ENCODE measurements at places on chromosomes 6 and 20.

DNA sequence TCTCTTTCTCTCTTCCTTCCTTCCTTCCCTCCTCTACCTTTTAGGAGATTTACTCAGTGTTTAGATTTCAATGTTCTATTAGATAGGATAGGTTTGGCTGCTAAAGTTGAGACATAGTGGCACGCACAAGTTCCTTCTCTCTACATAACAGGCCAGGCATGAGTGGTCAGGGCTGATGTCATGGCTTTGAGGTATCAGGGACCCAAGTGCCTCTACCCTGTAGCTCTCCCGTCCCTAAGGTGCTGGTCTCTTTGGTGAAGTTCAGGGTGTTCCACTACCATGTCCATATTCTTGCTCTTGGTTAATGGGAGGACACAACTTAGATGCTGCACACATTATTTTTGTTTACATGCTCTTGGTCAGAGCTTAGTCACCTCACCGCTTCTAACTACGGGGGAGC lies 245.3 kb downstream of the QKI start:
- no peak for DNase-seq

GRCh38 chr6:38846361-38846760 lies 131.2 kb downstream of the DNAH8 start:
- no peak for DNase-seq

GRCh38 chr6:82178077-82178758 lies 69.3 kb downstream of the IBTK start:
- DNase-seq: no peak

DNA sequence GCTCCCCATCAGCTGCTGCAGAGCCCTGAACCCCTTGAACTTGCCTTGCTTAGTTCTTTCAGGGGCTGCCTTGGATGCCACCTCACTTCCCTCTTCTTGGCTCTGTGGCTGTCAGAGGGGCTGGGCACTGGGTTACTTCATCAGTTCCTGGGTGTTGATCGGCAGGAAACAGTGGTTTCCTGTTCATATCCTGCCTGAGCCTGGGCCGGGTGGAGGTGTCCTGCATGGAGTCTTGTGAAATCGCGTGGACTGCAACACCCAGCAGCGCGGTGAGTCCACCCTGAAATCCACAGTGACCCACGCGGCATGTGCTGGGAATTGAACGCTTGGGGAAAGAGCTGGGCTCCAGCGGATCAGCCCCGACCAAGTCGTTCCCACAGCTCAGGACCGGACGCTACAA lies 97.5 kb downstream of the CDH26 start:
- DNase-seq: peak; percentile 55

DNA sequence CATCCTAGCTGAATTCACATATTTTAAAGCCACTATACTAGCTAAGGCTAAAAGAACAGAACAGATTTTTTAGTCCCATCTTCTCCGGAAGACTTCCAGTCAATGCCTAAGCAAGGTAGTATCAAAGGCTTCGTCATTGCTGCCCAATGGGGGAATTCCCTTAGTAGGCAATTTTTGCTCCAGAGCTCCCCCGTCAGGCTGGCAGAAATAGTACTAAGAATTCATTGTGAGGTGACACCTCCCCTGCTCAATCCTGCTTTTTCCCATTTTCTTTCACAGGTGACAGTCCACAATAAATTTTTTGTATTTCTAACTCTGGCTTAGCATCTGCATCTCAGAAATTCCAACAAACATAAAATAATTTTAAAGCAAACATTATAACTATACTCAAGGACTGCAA lies 52.8 kb upstream of the SRSF6 start:
- no peak for DNase-seq

DNA sequence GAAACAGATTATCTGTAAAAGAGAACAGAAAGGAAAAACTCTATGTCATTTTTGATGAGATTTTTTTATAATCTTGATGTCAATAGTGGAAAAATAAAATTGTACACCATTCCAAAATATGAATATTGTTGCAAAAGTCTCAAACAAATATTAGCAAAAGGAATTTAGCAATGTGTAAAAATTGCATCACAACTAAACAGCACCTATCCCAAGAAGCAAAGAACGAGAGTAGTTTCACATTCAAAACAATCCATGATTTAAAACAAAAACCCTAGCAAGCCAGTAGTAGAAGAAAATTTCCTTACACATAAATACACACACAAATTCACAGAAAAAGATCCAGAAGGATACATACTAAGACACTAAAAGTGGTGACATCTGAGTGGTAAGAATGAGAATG lies 38.4 kb downstream of the LCA5 start:
- no peak for DNase-seq

DNA sequence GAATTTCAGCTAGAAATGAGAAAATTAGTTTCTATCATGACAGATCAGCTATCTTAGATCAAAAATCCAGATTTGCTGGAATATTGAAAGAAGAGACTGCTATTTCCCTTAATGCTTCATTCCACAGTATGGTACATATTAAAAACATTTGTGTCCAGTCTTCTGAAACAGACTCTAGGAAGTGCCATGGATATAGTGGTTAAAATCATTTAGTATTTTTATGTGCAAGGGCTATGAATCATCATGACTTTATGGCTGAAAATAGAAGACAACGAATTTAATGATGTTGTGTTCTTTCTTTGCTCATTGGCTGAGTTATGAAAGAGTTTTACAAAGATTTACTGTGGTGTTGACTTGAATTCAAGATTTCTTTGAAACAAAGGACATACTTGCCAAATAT lies 146.6 kb downstream of the ANKRD60 start:
- DNase-seq: no peak

GRCh38 chr6:125287718-125288117 lies 14.0 kb downstream of the HDDC2 start:
- DNase-seq: no peak

DNA sequence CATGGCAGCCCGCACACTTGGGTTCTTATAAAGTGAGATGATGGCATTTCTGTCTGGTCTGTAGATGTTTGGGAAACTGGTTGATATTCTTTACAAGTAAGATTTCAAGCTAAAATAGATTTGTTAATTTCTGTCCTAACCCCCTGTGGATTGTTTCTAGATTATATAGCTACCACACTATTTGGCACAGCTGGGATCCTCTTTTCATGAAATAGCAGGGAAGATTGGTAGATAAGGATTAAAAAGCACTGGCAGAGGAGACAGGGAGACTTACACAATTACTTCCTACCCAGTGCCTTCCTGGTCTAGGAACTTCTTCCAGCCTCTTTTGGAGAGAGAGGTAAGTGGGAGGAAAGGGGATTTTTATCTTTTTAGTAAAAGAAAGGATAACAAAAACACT lies 13.2 kb upstream of the ATXN1 start:
- DNase-seq: no peak

GRCh38 chr6:106026748-106027715 lies 59.1 kb upstream of the PRDM1 start:
- no peak for DNase-seq

- no peak for DNase-seq
Measured at GRCh38 chr20:16028923-16029322, 544.3 kb downstream of the KIF16B start.

- DNase-seq: peak; percentile 38
Measured at GRCh38 chr6:156776470-156776839, 723 bp upstream of the ARID1B start.

GRCh38 chr6:52284131-52284459 lies 447 bp downstream of the MCM3 start:
- DNase-seq: no peak

- DNase-seq: no peak
Measured at GRCh38 chr6:144568241-144568640, 283.1 kb downstream of the UTRN start.

- no peak for DNase-seq
Measured at GRCh38 chr6:170048615-170049256, 242.1 kb downstream of the DLL1 start.

DNA sequence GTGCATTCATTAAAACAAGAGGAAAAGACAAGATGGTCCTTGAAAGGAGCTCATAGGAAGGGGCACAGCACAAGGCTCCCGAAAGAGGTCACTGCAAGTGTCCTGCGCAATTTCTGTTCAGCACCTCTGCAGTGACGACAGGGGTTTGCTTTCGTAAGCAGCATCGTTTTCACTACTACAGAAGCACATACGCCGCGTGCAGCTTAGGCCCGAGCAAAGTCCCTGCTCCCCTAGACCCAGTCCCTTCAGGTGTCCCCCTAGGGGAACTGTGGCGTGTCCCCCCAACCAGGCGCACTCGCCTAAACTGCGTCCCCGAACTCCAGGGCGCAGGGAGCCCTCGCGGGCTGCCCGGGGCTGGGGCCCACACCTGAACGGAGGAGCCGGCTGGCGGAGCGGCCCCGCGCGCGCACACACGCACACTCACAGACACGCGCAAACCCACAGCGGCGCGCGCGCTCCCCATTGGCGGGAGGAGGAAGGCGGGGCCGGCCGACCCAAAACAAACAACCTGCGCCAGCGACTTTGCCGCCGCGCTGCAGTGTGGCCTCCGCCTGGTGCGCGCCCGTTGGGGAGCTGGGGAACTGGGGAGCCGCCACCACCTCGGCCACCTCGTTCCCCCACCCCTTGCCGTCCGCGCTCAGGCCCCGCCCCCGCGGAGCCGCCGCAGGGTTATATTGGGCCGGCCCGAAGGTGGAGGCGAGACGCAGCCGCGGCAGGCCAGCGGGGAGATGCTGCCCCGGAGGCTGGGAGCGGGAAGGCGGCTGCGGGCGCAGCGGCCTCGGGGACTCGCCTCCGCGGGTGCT lies at the start of gene FOXQ1:
FOXQ1 (plus strand) TSS at position 699 of the 803 bp plus-strand sequence. CDS start 607 bp downstream, outside the sequence.
- DNase-seq: no peak

- DNase-seq: no peak
Measured at GRCh38 chr6:48525849-48526248, 414.9 kb upstream of the PTCHD4 start.

- peak; percentile 77 for DNase-seq
Measured at GRCh38 chr6:149190224-149190831, 127.2 kb upstream of the TAB2 start.

- no peak for DNase-seq
Measured at GRCh38 chr6:31715022-31715958, at the start of gene LY6G6D. TSS of gene LY6G6D (plus strand) at chr6:31715348. CDS start at chr6:31715356, 8 bp downstream.

DNA sequence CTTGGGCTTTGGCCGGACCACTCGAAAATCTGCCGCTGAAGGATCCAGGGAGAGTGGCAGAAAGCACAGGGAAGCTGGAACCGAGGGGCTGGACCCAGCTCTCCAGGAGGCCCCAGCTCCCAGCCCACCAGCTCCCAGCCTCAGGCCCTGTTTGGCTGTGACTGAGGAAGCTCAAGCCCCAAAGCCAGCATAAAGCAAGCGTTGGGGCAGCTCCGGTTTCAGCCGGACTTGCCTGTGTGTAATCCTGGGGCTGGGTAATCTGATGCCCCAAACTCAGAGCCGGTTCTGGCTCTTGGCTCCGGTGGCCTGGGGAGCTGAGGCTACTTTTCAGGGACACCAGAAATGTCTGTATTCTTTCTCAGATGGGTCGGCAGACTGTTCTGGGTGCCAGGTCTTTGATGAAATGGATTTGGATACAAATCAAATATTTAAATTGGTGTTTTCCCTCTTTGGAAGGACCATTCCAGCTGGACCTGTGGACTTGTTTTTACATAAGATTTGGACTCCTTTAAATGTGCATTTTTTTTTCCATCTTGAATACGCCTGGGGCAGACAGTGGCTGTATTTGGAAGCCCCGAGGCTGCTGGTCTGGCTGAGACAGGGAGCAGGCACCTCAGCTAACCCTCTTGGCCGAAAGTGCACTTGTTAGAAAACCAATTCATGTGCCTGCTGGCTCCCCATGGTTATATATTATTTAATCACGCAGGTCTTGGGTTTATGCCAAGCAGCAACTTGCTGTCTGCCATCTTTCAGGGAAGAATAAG lies 29.7 kb downstream of the RPP40 start:
- DNase-seq: no peak

- DNase-seq: no peak
Measured at GRCh38 chr6:85866758-85867401, 224.2 kb upstream of the SYNCRIP start.

- DNase-seq: no peak
Measured at GRCh38 chr6:88492241-88492640, 326.1 kb upstream of the CNR1 start.

- no peak for DNase-seq
Measured at GRCh38 chr6:168179133-168179532, 100.1 kb upstream of the FRMD1 start.

GRCh38 chr6:157806131-157806855 lies 16.8 kb upstream of the SNX9 start:
- DNase-seq: no peak

GRCh38 chr6:120938876-120939472 lies 395.3 kb downstream of the TBC1D32 start:
- DNase-seq: no peak

DNA sequence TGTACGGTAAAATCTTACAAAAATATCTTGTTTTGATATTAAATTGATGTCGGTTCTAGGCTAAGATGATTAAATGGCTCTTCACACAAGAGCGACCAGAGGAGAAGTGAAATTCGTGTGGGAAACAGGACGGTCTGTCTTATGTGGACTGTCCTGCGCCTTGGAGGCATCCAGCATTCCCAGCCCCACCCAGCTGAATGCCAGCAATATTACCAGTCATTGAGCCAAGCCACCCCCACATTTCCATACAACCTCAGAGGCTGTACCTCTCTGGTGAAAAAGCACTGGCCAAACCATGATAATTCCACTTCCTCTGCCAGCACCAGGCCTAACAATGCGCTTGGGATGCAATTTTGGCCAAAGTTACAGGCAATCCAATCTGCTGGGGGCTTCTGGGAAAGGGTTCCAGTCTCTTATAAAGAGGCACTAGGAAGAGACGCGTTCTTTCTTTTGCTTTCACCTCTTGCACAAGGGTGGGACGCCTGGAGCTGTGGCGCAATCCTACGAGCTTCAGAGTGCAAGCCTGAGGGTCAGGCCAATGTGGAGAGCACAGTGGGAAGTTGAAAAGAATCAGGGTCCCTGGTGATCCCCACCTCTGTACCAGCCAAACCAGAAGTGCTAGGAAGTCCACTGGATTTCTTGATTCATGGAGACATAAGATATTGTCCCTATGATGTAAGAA lies 213.1 kb downstream of the PREX1 start:
- DNase-seq: no peak

- DNase-seq: no peak
Measured at GRCh38 chr20:58010186-58010585, 218.3 kb downstream of the ANKRD60 start.

DNA sequence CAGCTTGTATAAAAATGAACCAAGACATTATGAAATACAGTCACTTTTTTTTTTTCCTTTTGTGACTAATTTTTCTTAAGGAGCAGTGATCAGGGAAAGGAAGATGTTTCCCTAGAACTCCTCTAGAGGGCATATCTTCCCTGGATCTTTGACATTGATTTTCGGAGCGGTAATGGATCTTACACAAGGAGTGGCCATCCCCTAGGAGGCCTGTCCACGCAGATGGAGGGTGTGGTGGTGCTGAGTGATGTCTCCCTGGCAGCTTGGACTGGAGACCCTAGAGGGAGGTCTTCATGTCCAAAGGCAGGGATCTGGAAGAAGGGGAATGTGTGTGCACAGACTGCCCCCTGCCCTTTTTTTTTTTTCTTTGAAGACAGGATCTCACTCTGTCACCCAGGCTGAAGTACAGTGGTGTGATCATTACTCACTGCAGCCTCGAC lies 7.0 kb upstream of the KIFC1 start:
- no peak for DNase-seq

DNA sequence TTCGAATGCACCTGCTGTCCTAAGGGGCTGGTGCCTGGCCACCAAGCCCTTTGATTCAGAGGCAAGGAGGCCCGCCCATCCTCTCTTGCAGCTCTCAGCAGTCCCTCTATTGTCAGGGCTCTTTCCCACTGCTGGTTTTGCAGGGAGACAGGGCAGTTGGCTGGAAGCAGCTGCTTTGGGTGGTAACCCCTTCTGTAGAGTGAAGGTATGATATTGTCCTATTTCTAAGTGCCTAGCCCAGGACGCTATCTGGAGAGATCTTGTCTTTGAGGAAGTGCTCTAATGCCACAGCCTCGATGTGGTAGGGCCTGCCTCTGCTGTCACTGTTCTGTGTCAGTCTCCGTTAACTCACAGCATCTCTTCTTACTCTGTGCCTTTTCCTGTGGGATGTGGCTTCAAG lies 5.6 kb downstream of the PLCG1 start:
- DNase-seq: peak; percentile 66
